Upper lobe of left lung (tissue), 6 donors: ENCODE measurements at places on chromosomes 12 and 14. TPM values are rescaled to one million over a fixed set of nuclear protein-coding genes. Genes with fewer than 3 reads are reported as not detected.

DNA sequence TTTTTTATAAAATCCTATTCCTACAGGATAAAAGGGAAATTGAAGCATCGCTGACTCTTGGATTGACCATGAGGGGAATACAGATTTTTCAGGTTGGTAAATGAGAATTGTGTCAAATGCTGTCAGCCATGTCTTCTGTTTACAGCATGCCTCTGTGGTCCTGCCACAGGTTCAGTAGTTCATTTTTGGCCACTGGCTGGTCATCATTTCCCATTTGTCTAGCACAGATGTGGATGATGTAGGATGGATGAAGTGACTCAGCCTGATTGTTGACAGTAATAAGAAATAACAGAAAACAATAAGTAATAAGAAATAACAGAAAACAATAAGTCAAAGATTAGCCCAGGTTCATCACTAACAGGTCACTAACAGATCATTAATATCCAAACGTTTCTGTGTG lies 59.8 kb downstream of the FRMD6 start:
- no peak overlapping the region for H3K27ac ChIP-seq
- no peak overlapping the region for H3K4me3 ChIP-seq
- H3K27me3 ChIP-seq: no peaks in the 10 kb centered on the region
- DNase-seq: no peak
- no peaks in the 10 kb centered on the region for H3K36me3 ChIP-seq
- H3K4me1 ChIP-seq: no peaks in the 10 kb centered on the region

- H3K27ac ChIP-seq: no peak overlapping the region
- no peak for DNase-seq
- H3K4me1 ChIP-seq: peaks cover 51% of the 10 kb centered on the region
- no peak overlapping the region for H3K4me3 ChIP-seq
- H3K36me3 ChIP-seq: no peaks in the 10 kb centered on the region
Observed at GRCh38 chr14:68395604-68396003, 397.3 kb downstream of the ZFP36L1 start.

DNA sequence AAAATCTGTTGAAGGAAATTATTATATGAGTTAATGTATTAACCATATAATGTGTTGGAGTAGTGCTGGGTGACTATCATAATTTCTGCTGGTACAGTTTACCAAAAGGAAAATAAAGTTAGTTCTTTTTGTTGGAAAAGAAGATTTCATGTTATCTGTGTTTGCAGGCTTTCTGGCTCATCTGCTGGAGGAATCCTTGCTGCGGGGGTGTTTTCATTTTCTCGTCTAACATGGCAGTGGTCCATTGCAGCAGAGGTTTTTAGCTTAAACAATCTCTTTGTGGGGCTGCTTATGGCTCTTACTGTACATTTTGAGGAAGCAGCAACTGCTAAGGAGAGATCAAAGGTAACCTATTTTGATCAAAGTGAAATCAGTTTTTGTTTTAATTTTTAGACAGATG lies 24.1 kb downstream of the TMEM260 start:
- no peaks in the 10 kb centered on the region for H3K27me3 ChIP-seq
- H3K27ac ChIP-seq: no peak overlapping the region
- H3K4me3 ChIP-seq: no peak overlapping the region
- no peaks in the 10 kb centered on the region for H3K4me1 ChIP-seq

DNA sequence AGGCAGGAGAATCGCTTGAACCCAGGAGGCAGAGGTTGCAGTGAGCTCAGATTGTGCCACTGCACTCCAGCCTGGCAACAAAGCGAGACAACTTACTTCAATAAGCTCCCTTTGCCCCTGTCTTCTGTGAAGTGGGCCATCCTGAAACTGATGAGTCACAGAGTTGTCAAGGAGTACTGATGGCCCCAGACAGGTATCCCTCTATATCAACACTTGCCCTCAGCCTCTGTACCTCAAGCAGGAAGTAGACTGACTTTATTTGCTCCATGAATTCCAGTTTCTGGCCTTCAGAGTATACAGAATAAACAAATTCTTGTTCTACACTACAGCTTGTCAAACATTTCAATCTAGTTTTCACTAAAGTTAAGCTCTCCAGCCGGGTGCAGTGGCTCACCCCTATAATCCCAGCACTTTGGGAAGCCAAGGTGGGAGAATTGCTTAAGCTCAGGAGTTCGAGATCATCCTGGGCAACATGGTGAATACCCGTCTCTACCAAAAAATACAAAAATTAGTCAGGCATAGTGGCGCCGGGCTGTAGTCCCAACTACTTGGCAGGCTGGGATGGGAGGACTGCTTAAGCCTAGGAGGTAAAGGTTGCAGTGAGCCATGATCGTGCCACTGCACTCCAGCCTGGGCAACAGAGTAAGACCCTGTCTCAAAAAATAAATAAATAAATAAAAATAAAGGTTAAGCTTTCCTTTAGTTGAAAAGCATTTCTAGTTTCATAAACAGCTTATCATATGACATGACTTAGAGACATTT lies 16.4 kb upstream of the LRP10 start:
- no peak for DNase-seq
- no peaks in the 10 kb centered on the region for H3K27me3 ChIP-seq
- peaks cover 22% of the 10 kb centered on the region for H3K4me1 ChIP-seq

DNA sequence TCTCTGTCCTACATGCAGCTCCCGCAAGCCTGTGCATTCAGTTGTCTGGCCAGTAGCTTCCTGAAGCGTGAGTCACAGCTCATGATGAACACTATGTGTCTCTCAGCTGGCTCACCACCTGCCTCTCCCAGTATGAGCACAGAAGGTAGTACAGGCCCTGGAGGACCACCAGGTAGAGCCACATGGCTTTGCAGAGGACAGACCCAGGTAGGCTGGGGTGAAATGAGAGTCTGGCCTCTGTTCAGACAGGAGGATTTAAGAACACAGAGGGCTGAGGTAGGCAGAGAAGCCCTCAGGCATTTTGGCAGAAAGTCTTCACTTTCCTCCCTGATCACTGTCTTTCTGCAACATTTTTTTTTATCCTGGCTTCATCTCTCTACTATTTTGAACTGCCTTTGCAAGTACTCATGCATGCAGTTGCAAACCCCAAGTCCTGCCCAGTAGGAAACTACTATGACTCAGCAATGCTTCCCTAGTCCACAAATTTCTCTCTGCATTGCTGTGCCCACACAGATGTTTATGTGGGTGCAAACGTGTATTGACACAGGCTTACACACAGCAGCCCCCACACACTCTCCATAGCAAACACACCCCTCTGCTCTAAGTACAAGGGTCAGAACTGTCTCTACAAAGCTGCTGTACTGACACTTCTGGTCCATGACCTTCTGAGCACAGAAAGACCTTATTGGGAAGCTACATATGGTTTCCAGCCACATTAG lies 7.2 kb upstream of the SDR9C7 start:
- no peaks in the 10 kb centered on the region for H3K27me3 ChIP-seq
- peaks cover 6% of the 10 kb centered on the region for H3K4me1 ChIP-seq
- H3K4me3 ChIP-seq: no peak overlapping the region
- no peak for DNase-seq

- H3K27me3 ChIP-seq: no peaks in the 10 kb centered on the region
- no peak for DNase-seq
- H3K4me1 ChIP-seq: peaks cover 39% of the 10 kb centered on the region
Observed at GRCh38 chr12:6547987-6548386, 7.9 kb downstream of the IFFO1 start.

DNA sequence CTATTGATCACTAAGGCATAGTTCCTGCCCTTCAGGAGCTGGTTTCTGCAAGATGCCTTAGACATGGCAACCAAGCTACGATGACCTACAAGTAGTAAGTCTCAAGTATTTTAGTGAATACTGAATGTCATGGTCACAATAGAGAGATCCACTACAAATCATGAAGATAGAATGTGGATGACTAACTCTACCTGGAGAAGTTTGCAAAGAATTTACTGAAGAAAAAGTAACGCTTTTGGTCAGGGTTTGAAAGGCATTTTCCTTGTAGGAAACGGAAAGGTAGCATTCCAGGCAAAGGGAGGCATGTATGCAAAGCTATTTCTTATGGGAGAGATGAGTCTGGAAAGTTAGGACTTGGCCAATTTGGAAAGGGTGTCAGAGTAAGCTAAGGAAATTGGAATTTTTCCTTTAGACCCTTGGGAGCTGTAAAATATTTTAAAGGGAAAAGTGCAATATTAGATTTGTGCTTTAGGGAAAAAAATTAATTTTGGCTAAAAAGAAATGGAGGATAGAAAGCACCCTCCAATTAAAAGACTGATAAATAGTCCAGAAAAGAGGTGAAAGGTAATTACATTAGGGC lies 377.5 kb downstream of the EGLN3 start:
- no peak overlapping the region for H3K4me3 ChIP-seq
- DNase-seq: no peak
- H3K36me3 ChIP-seq: no peaks in the 10 kb centered on the region
- H3K4me1 ChIP-seq: no peaks in the 10 kb centered on the region

DNA sequence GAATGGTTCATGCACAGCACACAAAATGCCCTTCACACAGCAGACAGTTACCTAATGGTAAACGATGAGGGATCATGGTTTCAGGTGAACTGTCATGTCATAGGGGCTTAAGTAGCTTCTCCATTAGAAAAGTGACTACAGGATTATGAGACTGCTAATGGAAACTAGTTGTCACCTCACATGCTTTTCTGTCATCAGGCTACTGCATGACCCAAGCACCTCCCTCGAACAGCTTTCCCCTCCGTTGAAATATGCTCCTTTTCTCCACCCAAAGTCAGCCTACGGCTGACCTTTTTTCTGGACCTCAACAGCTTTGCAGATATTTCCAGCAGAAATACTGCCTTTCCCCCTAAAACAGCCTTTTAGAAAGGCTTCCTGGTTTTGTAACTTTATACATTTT lies 467.3 kb downstream of the EGLN3 start:
- no peak overlapping the region for H3K4me3 ChIP-seq
- no peaks in the 10 kb centered on the region for H3K4me1 ChIP-seq
- H3K36me3 ChIP-seq: no peaks in the 10 kb centered on the region
- H3K27me3 ChIP-seq: no peaks in the 10 kb centered on the region
- H3K27ac ChIP-seq: no peak overlapping the region

DNA sequence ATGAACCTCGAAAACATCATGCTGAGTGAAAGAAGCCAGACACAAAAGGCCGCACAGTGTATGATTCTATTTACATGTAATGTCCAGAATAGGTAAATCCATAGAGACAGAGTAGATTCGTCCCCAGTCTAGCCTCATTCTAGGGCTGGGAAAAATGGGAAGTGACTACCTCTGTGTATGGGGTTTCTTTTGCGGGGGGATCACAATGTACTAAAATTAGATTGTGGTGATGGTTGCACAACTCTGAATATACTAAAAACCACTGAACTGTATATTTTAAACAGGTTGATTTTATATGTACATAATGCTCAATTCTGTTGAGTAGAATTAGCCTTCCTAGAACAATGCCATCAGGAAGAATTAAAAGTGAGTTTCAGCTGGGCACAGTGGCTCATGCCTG lies 6.3 kb upstream of the RILPL2 start:
- no peak overlapping the region for H3K27ac ChIP-seq
- no peak overlapping the region for H3K4me3 ChIP-seq
- peaks cover 40% of the 10 kb centered on the region for H3K4me1 ChIP-seq
- no peaks in the 10 kb centered on the region for H3K27me3 ChIP-seq
- no peaks in the 10 kb centered on the region for H3K36me3 ChIP-seq

- peaks cover 10% of the 10 kb centered on the region for H3K4me1 ChIP-seq
- H3K4me3 ChIP-seq: no peak overlapping the region
- DNase-seq: no peak
Observed at GRCh38 chr14:102215071-102215470, 75.4 kb downstream of the WDR20 start.

DNA sequence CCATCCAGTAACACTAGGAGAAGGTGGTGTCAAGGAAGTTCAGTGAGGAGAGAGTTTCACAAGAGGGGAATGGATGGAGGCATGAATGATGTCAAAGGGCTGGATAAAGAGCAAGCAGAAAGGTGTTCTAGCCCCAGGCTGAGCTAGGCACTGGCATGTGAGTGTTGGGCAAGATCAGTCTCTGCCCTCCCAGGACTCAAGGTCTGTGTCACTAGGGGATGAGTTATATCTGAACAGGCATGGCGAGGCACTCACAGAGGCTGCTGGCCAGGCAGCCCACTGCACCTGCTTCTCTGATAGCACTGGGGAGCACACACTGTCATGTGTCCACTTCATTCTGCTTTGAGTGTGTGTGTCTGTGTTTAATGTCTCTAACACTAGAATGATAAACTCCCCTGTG lies 903.8 kb downstream of the BCL11B start:
- no peaks in the 10 kb centered on the region for H3K36me3 ChIP-seq
- no peak overlapping the region for H3K27ac ChIP-seq
- H3K4me3 ChIP-seq: no peak overlapping the region
- H3K27me3 ChIP-seq: no peaks in the 10 kb centered on the region

DNA sequence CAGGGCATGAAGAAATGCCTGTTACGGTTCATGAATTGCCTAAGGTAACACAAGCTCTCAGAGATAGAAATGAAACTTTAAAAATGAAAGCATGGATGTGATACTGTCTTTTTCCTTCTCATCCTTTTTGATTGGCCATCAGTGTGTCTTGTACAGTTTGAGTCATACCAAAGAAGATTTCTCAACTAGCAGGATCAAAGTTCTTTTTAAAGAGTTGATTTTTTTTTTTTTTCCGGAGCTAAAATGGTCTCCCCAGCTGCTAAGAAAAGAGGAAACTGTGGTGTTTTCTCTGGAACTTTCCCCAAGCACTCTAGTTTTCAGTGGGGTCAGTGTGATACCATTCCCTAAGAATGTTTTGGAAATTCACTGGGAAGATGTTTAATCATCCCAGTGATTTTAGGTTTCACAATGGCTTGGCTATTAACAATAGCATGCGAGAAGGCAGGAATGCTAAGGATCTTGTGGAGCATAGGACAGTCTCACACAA lies 105.0 kb downstream of the ETNK1 start:
- H3K36me3 ChIP-seq: no peaks in the 10 kb centered on the region
- peak overlapping the region; percentile 54 for H3K27ac ChIP-seq
- H3K4me3 ChIP-seq: no peak overlapping the region
- H3K27me3 ChIP-seq: no peaks in the 10 kb centered on the region

- no peaks in the 10 kb centered on the region for H3K36me3 ChIP-seq
- H3K4me1 ChIP-seq: no peaks in the 10 kb centered on the region
- H3K27me3 ChIP-seq: no peaks in the 10 kb centered on the region
- no peak overlapping the region for H3K27ac ChIP-seq
- H3K4me3 ChIP-seq: no peak overlapping the region
Observed at GRCh38 chr12:117452112-117452511, 90.7 kb upstream of the NOS1 start.

DNA sequence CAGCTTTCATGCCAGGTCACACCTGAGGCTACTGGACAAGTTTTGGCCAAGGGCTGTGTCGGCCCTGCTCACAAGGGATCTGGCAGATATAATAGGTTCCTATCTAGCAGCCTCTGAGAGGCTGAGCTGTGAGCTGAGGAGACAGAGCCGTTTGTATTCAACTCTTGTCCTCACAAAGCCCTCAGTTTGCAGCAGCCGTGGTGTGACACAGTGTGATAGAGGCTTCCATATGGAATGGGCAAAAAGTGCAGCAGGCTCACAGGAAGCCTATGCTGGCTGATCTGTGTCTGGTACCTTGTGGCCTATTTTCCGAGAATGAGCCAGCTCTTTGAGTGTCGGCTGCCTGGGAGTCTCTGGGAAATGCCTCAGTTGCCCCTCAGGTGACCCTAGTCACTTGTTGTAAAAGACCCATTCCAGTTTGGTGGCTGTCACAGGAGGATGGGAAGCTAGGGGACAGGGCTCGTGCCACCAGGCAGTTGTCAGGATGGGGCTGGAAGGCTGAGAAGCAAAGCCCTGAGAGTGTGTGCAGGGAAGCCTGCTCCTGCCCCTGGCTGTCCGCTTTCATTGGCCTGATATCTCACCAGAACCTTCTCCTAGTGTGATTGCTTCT lies 16.1 kb downstream of the VRTN start:
- H3K4me1 ChIP-seq: no peaks in the 10 kb centered on the region
- H3K27me3 ChIP-seq: no peaks in the 10 kb centered on the region
- no peak for DNase-seq
- no peaks in the 10 kb centered on the region for H3K36me3 ChIP-seq

Gene VRTN
- 0.10 TPM for total RNA-seq

Gene PRR4
- 2.2 TPM for total RNA-seq

Gene ANKRD33
- not detected for total RNA-seq

Gene GALNT4
- 8.0 TPM for total RNA-seq
